ENCODE measurements at places on chromosomes 4 and X.

DNA sequence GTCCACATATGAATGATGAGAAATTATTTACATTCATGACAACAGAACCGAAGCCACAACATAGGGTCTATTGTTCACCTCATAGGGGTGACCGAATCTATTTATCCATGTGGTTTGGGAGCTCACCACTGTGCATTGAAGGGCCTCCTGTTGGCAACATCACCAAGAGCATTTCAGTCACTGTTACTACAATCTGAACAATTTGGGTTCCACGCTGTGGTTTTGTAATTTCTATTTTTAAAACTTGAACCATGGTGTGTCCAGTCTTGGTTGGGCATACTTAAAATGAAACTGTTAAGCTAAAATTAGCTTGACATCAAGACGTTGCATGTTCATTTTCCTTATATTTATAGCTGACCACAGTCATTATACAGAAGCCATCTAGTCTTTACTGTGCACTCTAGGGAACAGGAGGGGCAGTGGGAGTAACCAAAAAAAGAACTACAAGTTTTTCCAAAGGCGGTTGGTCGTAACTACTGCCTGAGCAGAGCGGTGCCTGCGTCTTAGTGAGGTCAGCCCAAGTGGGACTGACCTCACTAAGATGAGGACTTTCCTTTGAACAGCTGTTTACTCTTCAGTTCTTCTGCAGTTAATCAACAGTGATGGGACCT lies 192.1 kb downstream of the SPRY1 start:
- no peak for DNase-seq

- no peak for DNase-seq
Measured at GRCh38 chrX:1442724-1443367, 9.9 kb downstream of the ASMTL start.

- no peak for DNase-seq
Measured at GRCh38 chr4:107388736-107389274, 331.2 kb downstream of the PAPSS1 start.

DNA sequence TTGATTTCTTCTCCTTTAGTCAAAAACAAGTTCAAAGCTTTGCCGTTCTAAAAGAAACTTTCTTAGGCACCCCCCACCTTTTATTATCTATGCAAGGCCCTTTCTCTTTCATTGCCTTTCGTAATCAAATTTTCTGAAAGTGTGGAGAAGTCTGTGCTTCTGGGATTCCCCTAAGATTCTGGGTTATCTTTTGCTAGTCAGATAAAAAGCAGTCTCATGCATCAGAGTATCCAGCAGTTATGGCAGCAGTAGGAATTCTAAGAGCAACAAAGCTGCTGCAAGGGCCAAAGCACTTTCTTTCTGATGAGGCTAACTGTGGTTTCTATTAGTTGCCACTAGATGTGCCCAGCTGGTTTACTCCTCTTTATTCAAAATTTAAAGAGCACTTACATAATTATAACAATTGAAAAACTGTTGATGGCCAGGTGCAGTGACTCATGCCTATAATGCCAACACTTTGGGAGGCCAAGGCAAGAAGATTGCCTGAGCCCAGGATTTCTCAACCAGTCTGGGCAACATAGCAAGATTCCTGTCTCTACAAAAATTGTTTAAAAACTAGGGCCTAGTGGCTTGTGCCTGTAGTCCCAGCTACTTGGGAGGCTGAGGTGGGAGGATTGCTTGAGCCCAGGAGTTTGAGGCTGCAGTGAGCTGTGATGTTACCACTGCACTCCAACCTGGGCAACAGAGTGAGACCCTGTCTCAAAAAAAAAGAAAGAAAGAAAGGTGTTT lies 296.2 kb downstream of the PAPSS1 start:
- no peak for DNase-seq

DNA sequence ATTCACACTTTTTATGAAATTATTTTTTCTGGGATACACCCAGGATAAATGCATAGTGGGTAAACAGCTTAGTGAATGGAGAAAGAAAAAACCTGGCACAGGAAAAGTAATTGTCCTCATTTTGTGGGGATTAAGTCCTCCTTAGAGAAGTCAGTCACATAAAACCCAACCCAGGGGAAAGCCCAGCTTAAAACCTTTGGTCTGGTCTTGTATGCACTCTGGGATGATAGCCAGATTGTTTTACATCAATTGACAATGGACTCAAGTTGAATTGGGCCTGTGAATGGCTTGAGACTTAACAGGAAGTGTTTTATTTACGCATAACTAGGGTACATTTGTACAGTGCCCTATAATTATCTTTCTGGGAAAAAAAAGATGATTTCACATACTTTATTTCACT lies 561.3 kb upstream of the GRIA3 start:
- no peak for DNase-seq

DNA sequence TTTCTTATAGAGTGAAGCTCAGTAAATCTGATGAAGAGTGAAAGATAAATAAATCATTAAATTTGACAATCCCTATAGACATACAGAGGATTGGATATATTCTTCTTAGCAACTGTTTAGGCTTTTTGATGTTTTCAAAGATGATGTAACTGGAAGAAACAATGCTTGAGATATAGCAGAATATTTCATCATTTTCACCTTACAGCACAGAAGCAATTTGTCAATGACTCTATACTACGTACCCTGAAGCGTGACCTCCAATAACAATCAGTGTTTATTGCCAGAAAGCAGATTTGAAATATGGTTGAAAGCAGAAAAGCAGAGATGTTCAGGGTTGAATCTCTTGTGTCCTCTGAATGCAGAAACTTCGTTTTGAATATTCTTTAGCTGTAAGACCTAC lies 228.4 kb downstream of the DTHD1 start:
- DNase-seq: no peak

GRCh38 chr4:167956676-167957075 lies 135.7 kb upstream of the ANXA10 start:
- no peak for DNase-seq

DNA sequence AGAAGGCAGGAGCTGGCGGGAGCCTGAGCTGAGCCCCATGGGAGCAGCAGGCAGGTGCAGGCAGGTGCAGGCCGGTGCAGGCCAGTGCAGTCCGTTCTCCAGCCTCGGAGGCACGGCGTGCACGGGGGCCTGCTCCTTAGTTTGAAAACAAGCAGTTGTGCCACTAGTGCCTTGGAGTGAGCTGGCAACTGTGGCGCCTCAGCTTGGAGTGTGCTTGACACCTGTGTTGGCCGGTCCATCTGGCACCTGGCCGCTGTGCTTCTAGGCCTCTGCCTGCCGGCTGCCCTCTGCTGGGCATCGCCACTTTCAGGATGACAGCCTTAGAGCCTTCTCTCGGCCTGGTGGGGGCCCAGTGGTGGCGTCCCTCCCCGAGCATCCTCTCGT lies 47.9 kb downstream of the RGS12 start:
- DNase-seq: no peak

DNA sequence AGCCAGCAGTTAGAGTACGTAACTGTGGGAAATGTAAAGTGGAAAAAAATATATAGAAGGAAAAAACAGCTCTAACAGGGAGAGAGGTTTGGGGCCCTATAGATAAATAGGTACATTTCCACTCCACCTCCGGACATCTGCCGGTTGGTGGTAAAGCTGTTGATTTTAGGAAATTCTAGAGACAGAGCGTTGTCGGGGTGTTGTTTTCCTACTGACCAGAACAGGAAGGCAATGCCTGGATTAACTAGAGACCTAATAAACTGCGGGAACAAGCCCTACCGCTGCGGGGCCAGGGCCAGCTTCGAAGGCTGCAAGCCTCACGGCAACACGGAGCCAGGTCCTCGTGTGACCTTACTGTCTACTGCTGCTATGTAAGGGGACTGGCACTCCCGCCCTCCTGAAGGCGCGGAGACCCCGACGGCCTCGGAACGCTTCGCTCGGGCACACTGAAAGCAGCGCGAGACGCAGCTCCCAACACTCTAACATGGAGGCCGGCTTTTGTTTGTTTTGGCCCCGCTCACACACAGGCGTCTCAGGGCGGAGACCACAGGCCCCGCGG lies 702 bp upstream of the CDKN2AIP start:
- DNase-seq: no peak

DNA sequence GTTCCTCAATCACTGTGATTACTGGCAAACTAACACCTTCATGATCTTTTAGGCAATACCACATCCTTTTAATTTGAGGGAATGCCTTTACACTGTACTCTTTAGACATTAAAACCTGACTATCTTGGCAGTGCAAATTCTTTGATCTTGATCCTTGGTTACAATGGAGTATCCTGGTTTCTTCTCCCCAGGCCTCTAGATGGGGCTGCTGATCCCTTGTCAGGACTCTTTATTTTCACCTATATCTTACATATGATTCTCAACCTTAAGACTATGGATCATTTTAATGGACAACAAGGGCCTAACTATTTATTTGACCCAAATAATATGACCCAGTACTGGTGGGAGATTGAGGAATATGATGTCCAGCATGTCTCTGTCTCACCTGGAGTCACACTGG lies 1005.5 kb upstream of the INTU start:
- no peak for DNase-seq

DNA sequence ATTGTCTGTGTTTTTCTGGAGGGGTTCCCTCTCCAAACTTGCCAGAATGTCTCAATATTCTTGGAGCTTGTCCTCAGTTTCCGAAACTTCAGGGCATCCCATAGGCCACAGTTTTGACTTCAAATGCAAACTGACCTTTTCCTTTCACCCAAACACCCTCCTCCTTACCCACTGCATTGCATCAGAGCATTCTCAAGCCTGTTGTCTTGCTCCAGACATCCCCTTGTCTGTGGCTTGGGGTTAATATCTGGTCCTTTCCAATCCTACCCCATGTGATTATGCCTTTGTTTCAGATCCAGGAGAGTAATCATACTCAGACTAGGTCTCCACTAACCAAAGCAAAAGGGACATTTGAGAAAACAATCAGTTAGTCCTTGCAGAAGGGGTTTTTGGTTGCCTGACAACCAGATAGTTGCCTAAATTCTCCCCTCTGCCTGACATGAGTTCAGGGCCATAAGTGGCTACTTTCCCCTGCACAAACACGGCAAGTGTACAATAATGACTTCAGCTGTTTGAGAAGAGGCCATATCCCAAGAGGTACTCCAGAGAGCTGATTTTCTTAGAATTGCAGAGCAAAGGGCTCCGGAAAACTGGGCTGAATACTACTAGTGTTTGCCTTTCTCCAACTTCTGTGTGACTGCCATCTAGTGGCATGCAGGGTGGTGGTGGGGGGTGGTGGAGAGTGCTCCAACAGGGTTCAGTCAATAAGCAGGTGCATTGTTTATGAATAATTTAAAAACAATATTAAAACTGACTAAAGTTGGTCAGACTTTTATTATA lies 130.2 kb downstream of the CHRDL1 start:
- DNase-seq: no peak

- DNase-seq: no peak
Measured at GRCh38 chrX:69555481-69556041, 51.4 kb downstream of the NALF2 start.

- no peak for DNase-seq
Measured at GRCh38 chrX:15816886-15817285, 26.6 kb downstream of the ZRSR2 start.

DNA sequence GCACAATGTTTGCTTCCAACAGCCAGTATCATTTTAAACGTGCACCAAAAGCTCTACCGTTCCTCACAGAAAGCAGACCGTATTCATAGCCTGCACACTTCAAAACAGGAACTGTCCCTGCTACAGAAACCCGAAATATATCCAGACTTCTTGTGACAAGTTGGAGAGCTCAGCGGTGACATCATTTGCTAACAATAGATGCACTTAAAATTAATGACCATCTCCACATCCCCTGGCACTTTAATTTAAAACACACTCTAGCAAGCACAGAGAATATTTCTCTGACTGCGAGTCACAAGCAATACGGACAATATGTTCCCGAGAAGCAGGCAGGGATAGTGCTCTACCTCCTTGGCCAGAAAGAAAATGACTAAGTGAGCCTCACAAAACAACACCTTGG lies 2.5 kb downstream of the NYX start:
- no peak for DNase-seq

GRCh38 chr4:1242506-1243450 lies 6.2 kb downstream of the CTBP1 start:
- no peak for DNase-seq

GRCh38 chr4:8037150-8037769 lies 97.6 kb upstream of the AFAP1 start:
- DNase-seq: no peak

- DNase-seq: no peak
Measured at GRCh38 chr4:96729641-96730040, 889.7 kb downstream of the PDHA2 start.

GRCh38 chrX:9677098-9677739 lies 88.4 kb downstream of the GPR143 start:
- DNase-seq: no peak

GRCh38 chr4:80461412-80461811 lies 125.9 kb downstream of the CFAP299 start:
- DNase-seq: no peak

- DNase-seq: no peak
Measured at GRCh38 chrX:35101901-35102300, 159.3 kb downstream of the FAM47B start.

DNA sequence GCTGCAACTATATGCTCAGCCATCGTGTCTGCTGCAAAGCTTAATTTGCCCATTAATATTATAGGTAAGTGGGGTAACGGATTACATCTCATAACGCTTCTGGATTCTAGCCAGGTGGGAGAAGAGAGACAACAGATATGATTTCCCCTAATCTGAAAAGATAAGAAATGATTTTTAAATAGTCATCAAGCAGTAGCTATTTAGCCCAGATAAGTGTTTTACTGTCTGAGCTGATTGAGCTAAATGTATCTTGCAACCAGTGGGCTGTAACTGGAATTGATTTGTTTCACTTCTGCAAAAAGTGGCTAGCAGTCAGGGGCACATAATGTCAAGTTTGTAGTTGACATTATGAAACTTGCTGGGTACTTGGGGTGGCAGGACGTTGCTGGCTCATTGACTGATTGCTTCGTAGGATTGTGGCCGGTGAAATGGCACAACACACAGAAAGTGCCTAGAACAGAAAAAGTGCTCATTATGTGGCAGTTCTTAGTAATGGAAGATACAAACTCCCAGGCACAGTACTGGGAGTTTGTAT lies 18.5 kb downstream of the LAP3 start:
- DNase-seq: no peak

DNA sequence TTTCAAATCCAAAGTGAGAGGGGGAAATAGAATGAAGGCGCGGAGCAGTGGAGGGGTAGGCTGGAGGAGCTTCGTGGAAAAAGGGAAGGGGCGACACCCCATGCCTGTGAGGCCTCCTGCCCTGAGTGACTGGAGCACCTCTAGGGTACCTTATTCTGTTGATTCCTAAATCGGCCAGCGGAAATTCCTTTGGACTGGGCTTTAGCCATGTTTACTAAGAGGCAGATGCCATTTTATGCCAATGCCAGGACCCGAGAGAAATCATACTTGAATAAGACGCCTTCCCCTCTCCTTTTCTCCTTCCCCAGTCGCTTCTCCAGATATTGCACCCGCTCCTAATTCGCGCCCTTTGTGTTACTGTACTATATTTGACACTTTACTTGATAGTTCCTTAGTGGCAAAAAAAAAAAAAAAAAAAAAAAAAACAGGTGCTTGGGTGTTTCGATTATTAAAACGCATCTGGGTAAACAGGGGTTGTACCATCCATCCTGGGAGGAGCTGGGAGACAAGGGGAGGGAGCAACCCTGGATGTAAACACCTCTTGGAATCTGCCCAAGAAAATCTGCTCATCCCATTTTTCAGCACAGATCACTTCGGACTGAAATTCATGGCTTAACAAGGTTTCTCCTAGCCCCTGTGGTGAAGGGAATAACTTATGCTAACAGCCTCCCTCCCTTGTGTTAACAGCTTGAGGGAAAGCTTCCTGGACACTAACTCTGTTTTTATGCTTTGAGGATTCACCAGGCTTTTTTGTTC lies 1.5 kb downstream of the BMP3 start:
- DNase-seq: no peak
